Central memory CD4-positive, alpha-beta T cell (primary cell): ENCODE measurements at places on chromosomes 4 and X.
A peak's percentile ranks its signal among the peaks of the same experiment; 100 is the strongest.

GRCh38 chr4:69640289-69640688, 847 bp upstream of the UGT2A2 start:
- DNase-seq, result no peak

DNA sequence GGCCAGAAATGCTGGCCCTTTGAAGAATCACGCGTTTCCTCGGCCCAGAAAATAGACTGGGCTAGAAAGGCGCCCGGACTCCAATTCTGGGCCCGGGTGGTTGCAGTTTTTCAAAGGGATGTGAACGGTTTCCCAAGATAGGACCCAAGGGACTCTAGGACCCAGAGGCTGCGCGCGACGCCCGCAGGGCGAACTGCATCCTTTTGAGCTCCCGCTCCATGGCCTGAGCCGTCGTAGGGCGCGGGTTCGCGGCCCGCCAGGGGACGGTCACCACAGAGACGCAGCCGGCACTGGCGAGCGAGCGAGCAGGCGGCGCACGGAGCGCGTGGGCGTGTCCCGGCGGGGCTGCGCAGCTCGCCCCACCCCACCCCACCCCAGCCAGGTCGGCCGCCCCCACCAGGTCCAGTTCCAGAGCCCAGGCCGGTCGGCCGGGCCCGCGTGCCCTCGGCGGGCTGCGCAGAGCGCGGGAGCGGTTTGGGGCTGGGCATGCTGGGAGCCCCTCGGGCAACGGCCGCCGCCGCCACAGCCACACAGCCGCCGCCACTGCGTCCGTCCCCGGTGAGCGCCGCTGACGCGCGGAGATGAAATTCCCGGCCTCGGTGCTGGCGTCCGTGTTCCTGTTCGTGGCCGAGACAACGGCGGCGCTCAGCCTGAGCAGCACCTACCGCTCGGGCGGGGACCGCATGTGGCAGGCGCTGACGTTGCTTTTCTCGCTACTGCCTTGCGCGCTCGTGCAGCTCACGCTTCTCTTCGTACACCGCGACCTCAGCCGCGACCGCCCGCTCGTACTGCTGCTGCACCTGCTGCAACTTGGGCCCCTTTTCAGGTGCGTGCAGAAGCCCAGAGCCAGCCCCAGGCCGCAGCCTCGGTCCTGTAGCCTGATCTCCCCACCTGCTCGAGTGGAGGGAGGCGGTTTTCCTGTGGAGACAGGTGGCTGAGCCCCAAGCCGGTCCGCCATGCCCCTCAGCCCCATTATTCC, at the start of gene XK:
Gene XK (plus strand): TSS at position 411 of the 979 bp plus-strand sequence. CDS start 171 bp downstream, at position 582.
- DNase-seq, result peak; percentile 5

DNA sequence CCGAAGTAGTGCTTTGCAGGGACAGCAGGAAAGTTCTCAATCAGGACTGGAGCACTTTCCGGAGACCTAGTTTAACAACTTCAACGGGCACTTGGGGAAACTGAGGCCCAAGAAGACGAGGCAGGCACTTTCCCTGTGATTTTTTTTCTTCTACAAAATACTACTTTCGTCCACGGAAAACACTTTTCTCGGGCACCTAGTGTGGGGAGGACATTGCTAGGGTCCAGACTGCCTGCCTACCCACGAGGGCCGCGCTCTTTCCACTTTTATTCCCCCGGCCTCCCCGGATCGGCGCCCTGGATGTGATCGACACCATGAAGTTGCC, 125.4 kb upstream of the CXorf66 start:
- DNase-seq, result no peak

GRCh38 chrX:119763181-119763580, 4.8 kb downstream of the SOWAHD start:
- DNase-seq, result no peak

DNA sequence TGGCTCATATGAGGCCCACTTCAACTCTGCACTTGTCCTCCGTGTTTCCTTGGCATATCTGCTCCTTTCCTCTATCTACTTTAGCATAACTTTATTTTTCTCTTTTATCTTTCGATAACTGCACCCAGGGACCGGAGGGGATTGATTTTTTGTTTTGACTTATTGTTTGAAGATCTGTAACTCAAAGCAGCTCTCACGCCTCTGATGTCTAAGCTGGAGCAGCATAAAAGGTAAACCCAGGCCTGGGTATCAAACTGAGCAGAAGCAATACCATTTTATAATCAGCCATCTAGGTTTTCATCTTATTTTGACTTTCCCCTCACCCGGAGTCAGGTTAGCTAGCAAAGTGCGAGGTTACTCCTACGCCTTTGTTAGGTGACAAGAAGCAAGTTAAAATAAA, 28.4 kb downstream of the LEF1 start:
- no peak for DNase-seq

GRCh38 chr4:118814891-118815290, 21.0 kb downstream of the SEC24D start:
- DNase-seq, result no peak

DNA sequence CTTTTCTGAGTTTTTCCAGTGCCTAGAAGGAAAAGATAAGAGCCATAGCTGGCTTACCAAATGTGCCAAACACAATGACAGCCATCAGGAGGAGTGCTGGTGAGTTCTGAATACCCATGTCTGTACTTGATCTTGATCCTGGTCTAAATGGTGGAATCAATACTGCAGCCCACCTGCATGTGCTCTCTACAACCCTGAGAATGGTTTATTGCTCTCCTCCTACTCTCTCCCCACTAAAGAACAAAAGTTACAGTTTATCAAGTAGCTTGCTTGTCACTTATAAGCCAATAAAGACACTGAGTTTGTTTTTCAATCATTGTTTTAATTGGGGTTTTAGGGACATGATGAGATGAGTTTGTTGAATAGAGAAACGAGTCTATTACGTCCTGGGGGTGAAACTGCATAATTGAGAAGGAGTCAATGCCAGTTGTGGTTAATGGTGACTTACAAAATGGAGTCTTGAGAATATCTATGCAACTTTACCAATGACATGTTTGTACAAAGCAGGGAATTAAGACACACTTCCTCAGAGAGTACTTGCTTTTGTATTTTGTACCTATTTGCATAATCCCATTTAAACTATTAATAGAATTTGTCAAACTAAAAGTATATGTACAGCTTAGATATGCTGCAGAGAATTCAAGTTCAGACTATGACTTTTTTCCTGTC, 20.8 kb upstream of the CXCL3 start:
- no peak for DNase-seq
